Activated CD8-positive, alpha-beta memory T cell treated with anti-CD3 and anti-CD28 coated beads for 48 hours (primary cell): ENCODE measurements at places on chromosomes 11 and 22.

DNA sequence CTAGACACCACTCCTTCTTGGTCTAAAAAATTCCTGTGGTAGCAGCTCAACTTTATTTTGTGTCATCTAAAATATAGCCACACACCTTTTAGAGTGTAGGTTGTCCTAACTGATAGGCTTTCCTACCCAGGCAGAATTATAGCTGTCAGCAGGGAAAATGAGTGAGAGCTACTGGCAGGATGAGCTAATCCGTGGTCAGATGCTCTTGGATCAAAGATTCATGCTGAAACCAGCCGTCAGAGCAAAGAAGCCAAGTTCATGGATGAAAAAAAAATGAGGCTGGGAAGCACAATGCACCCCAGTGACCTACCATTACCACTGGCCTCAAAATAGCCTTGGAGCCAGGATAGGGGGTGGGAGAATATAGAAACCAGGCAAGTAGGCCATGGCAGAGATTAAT is 113.1 kb upstream of the BLID start:
- no peak for DNase-seq

- no peak for DNase-seq
Observed at GRCh38 chr11:71420455-71421241, 27.5 kb downstream of the DHCR7 start.

- DNase-seq: no peak
Observed at GRCh38 chr11:18204220-18204619, 31.6 kb downstream of the MRGPRX4 start.

- DNase-seq: no peak
Observed at GRCh38 chr11:62713343-62713742, 5.9 kb downstream of the GNG3 start.

GRCh38 chr11:66951927-66952337 is 6.3 kb downstream of the PC start:
- DNase-seq: no peak

GRCh38 chr11:11916981-11917399 is 75.2 kb downstream of the USP47 start:
- DNase-seq: no peak

- DNase-seq: no peak
Observed at GRCh38 chr11:22795914-22796313, 33.7 kb downstream of the SVIP start.

DNA sequence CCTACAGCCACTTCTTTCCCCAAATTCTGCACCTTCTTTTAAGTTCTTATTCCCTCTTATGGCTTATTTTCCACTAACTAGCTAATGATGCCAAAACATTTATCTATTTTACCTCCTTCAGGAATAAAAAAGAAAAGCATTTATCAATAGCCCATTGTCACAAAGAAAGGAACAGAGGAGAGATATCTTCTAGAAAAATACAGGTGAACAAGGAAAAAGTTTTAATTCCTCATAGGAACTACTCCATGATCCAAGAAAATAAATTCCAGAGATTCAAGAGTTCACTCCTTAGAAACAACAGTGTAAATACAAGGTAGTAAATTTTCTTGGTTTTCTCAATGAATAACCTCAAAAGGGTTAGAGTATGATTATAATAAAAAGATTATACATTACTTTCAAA is 52.6 kb upstream of the TOP3B start:
- no peak for DNase-seq

DNA sequence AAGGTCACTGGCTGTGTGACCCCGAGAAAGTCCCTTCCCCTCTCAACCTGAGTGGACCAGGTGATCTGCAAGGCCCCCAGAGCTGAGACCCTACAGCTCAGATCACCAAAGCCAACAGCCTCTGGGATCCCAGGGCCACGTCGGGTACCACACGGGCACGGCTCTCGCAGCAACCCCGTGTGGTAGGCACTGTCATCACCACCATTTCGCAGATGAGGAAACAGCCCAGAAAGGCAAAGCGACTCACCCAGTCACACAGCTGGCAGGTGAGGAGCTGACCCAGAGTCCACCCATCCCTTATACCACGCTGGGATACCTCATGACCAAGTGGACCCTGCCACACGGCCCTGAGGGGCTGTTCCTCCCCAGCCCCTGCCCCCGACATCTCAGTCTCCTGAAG is 2.8 kb downstream of the ATP5MGL start:
- no peak for DNase-seq

DNA sequence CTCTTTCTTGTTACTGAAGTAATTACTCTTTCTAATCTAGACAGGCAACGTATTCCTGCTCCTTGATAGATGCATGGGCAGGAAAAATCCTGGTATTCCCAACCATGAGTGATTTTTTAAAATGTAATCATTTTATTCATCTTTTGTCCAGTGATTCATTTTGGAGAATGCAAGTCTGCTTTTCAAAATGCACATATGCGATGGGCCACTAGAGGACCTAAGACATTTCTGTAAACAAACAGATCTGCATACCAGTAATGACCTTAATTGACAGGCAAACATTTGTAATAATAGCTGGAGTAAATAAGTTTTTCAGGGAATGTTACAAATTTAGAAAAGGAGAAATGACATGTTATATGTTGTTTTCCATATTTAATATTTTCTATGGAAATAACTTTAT is 1167.6 kb downstream of the JRKL start:
- no peak for DNase-seq

DNA sequence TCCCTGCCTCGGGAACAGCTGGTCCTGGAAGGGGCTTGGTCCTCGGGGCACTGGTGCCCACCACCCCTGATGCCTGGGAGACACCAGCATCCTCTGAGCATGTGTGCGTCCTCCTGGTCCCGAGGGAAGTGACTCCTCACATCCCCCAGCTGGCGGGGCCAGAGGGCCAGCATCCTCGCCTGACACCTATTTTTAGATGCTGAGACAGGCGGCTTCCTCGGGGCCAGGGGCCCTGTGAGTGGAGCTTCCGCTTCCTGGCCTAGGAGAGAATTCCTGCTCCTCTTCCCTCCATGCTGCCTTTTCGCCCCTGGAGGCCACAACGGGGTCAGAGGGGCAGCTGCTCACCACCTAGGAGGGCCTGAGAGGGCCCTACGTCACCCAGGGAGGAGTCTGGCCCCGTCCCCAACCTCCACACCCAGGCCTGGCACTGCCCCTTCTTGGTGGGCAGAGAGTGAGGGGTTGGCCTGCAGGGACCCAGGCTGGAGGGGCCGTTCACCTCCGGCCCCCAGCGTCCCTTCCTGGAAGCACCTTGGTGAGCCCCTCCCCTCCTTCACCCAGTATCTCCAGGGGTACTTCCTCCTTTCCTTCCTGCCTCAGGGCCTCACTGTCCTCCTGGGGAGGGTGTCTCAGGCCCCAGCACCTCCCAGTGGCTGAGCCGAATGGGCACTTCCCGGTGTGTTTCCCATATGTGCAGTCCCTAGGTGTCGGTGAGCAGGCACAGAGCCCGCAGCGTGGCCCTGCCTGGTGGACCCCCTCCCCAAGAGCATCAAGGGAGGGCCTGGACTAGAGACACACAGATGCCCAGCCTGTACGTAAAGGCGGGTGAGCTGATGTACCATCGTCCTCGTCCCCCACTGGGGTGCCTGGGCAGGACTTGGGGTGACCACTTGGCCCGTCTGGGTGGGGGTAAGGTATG is 6.1 kb downstream of the CD81 start:
- no peak for DNase-seq

DNA sequence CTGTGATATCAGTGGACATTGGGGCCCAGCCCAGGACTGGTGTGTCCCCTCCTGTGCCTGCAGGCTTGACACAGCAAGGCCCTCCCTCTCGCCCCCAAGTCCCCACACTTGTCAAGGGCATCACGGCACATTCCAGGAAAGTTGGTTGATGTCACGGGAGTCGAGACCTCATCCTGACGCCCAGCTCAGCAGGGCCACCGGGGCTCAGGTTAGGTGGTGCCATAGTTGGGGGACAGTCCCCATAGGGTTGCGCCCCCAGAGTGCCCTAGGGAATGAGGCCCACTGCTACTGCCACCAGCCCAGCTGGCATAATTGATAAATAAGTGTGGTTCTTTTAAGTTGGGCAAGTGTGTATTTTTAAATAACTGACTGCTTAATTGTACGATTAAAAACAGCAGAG is 28.3 kb upstream of the GRAMD4 start:
- no peak for DNase-seq

DNA sequence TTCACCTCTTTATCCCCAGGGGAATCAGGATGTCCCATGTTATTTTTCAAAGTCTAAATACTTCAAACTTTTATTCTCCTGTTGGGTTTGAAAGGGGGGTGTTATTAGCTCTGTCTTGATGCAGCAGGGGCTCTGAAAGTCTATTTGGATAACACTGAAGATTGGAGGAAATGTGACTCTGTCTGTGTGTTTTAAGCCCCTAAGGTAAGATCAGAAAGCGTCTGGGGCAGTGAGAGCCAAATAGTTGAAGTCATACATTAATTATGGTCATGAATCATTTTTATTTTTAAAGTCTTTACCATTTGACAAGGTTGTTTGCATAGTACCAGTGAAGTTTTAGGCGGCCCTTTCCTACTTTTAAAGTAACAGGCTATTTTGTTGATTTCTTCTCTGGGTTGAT is 139.0 kb downstream of the UVRAG start:
- DNase-seq: no peak

DNA sequence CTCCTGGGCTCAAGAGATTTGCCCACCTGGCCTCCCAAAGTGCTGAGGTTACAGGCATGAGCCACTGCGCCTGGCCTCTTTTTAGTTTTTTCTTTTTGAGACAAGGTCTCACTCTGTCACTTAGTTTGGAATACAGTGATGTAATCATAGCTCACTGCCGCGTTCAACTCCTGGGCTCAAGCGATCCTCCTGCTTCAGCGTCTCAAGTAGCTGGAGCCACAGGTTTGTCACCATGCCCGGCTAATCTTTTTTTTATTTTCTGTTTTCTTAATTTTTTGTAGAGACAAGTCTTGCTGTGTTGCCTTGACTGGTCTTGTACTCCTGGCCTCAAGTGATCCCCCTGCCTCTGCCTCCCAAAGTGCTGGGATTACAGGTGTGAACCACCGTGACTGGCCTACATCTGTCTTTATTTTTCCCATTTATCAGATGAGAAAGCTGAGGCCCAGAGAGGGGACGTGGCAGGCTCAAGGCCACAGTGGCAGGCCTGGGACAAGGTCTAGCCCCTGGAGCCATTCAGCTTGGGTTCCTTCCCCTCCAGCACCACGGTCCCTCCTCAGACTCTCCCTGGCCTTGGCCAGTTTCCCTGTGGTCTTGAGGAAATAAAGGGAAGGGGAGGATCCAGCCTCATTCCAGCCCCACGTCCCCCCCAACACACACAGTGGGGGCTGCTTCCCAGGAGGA is 2.8 kb upstream of the KDELR3 start:
- no peak for DNase-seq

GRCh38 chr11:70628855-70629844 is 230.8 kb downstream of the CTTN start:
- DNase-seq: no peak

- no peak for DNase-seq
Observed at GRCh38 chr11:9776203-9776602, 112.3 kb downstream of the SWAP70 start.

DNA sequence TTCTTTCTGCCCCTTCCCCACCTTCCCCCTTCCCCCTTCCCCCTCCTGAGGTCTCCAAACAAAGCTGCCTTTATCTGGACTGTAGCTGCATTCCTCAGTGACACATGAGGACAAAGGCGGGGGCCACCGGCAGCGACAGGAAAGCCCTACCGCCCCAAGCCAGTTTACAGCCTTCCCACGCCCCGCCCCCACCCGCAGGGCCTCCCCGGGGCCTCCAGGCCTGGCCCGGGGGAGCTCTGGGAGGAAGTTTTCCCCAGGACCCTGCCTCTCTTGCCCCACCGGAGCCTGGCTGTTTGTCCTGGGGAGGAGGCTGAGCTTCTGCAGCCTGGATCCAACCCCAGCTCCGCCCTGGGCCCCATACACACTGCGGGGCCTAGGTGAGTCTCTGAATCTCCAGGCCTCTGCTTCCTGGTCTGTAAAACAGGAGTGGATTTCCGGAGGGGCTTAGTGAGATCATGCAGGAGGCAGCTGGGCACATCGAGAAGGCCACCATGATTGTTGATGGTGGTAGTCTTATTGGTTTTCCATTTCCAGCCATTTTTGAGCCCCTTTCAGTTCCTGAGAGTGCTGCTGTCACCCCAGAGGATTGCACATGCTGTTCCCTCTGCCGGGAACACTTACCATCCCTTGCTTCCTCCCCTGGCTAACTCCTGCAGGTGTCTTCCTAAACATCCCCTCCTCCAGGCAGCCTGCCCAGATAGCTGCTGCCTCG is 130.7 kb downstream of the MN1 start:
- no peak for DNase-seq

GRCh38 chr22:37931893-37932389 is 21.5 kb downstream of the C22orf23 start:
- DNase-seq: no peak

DNA sequence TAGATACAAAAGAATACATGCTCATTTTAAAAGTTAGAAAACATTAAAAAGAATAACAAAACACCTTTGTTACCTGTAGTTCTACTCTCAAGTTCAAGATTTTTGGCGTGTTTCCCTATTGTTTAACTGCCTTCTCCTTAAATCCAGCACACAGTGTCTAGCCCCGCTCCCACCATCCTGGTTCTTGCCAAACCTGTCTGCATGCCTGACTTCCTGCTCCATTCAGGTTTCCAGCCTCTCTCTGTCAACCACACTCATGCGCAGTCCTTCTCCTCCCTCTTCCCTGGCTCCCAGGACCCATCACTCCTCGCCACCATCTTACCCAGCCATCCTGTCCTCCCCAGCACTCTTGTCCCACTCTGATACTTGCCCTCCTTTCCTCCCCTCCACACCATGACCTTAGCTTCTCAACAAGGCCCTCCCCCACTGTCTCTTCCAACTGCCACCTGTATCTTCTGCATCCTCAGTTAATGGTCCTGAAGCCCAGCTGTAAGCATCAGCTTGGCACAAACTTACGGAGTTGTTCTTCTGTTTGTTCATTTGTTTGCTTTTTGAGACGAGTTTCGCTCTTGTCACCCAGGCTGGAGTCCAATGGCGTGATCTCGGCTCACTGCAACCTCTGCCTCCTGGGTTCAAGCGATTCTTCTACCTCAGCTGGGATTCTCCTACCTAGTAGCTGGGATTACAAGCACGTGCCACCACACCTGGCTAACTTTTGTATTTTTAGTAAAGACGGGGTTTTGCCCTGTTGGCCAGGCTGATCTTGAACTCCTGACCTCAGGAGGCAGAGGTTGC is 7.5 kb upstream of the MYH9 start:
- DNase-seq: no peak

DNA sequence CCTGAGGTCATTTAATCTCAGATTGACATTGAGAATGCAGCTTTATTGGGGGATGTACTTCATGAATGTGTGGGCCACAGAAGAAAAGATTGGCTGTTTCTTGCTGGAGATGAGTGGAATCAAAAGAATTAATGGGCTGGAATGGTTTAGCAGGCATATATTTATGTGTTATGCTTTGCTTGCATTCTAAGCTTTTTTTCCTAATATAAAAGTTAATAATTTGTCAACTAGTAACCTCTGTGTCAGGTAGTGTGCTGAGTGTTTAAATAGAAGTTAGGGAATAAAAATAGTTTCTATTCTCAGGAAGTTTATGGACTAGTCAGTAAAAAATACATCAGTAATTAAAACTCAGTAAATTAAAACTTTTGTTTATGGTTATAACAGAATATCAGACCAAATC is 67.4 kb upstream of the PRODH start:
- no peak for DNase-seq

- no peak for DNase-seq
Observed at GRCh38 chr11:63537293-63538101, 889 bp downstream of the PLAAT4 start.
